ENCODE measurements at places on chromosomes 16 and 17.

DNA sequence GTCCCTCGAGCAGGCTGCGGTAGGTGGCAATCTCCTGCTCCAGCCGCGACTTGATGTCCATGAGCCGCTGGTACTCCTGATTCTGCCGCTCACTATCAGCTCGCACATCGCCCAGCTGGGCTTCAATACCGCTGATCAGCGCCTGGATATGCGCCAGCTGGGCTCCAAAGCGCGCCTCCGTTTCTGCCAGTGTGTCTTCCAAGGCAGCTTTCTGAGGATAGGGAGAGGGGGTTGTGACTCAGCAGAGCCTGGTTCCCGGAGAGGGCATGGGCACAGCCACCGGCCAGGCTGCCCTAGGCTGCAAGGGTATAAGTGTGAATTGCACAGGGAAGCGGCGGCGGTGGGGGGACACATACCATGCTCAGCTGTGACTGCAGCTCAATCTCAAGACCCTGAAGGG, 4.3 kb downstream of the KRT19 start:
- DNase-seq = no peak

DNA sequence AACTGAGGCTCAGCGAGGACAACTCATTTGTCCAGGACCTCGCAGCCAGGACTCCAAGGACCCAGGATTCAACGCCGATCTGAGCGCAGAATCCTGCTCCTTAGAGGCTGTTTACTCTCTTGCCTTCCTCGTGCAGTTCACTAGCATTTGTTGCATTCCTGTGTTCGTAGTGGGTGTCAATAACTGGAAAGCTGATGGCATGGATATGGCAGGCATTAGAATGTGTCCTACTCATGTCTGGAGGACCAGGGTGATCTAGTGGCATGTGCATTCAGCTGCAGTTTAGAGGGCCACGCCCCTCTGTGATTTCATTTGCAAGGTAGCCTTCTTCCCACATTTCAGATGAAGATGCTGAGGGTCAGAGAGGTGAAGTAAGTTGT, 510 bp downstream of the CRISPLD2 start:
- no peak for DNase-seq

- no peak for DNase-seq
These were observed 10.6 kb downstream of the ZNF668 start for GRCh38 chr16:31063495-31063842.

DNA sequence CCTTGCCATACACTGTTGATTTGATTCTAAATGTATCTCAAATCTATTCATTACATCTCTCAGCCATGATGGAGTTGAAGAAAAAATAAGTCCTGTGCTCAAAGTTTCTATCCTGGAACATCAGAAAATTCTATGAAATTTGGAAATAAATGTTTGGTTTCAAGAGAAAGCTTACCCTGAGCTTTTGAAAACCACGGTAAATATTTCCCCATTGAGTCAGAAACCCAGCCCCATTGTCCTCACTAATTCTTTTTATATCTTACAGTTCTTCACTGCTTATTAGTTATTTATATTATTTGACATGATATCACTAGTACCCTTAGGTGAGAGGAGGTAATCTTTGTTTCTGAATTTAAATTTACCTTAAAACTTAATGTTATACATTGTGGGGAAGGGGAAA, 128.5 kb downstream of the MRTFB start:
- no peak for DNase-seq

GRCh38 chr17:44272321-44272951, 4.5 kb upstream of the SLC4A1 start:
- no peak for DNase-seq

- no peak for DNase-seq
These were observed 1.7 kb upstream of the KCNJ16 start for GRCh38 chr17:70073310-70073709.

DNA sequence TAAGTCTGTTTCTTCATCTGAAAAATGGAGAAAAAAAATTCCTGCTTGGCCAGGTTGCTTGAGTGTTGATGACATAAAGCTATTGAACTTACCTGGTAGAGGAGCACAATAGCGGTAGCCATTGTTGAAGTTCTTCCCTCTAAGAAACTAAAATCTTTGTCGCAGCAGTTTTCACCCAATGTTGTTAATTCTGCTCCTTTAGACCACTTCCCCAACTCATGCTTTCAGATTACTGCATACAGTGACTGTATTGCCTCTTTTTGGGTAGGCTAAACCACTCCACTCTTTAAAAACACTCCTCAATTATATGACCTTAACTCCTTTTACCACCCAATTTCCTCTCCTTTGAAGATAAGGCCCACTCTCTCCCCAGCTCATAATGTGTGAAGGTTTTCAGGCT, 35.7 kb upstream of the CCL2 start:
- DNase-seq = no peak

GRCh38 chr17:6098050-6098822, 28.1 kb downstream of the WSCD1 start:
- DNase-seq = no peak

DNA sequence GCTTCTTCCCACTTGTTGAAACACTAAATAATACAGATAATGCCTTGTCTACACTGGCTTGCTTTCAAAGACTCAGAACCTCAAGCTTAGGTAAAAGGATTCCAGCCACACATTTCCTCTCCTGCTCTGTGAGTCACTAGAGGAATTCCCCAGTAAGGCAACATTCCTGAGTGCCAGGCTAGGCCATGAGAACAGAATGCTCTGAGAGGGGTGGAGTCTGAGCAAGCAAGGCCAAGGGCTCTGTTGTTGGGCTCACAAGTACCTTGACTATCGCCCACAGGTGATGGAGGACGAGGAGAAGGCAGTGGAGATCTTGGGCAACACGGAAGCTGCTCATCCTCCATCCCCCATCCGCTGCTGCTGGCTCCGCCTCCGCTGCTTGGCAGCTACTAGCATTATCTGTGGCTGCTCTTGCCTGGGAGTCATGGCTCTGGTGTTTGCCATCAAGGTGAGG, 6.7 kb upstream of the PHKG2 start:
- DNase-seq = peak; percentile 72

GRCh38 chr17:39195568-39196160, 1.8 kb downstream of the CACNB1 start:
- no peak for DNase-seq

GRCh38 chr17:16027708-16028584, 28.3 kb downstream of the TTC19 start:
- DNase-seq = peak; percentile 71

GRCh38 chr17:72903522-72903921, 189.0 kb downstream of the SLC39A11 start:
- DNase-seq = no peak

GRCh38 chr17:44389723-44390202, 314 bp upstream of the ITGA2B start:
- no peak for DNase-seq

- no peak for DNase-seq
These were observed 43.6 kb downstream of the BCL7C start for GRCh38 chr16:30850246-30850645.

- DNase-seq = no peak
These were observed 7.1 kb downstream of the RAP1GAP2 start for GRCh38 chr17:2803386-2803785.

DNA sequence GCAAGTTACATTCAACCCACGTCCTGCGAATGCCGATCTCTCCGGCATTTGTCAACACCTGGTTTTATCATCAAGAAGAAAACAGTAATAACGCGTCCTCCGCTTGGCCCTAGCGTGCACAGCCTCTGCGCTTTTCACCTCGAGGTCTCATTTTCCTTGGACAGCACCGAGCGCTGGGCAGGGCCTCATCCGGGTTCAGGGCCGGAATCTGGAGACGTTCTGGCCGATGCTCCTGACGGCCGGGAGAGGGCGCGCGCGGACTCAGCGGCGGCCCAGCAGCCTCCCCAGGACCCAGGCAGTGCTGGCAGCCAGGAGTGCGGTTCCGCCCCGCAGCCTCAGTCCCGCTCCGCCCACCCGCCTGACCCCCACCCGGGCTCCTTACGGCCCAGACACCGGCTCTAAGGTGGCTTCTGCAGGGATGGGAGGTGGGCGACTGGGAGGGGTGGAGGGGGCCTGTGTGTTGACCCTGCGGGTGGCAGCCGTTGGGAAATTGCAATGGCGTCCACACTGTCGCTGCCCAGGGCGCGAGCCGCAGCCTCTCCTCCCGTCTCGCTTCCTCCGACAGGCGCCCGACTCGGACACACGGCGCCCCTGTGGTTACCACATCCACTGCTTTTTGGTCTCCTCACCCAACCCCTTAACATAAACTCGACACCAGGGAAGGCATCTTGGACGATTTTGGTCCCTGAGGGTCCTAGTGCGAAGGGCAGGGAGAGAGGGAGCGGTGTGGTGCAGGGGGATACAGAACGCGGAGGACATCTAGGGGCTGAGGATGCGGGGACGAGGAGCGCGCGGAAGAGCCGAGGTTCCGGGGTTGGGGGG, 7.4 kb upstream of the FLYWCH1 start:
- DNase-seq = peak; percentile 34

DNA sequence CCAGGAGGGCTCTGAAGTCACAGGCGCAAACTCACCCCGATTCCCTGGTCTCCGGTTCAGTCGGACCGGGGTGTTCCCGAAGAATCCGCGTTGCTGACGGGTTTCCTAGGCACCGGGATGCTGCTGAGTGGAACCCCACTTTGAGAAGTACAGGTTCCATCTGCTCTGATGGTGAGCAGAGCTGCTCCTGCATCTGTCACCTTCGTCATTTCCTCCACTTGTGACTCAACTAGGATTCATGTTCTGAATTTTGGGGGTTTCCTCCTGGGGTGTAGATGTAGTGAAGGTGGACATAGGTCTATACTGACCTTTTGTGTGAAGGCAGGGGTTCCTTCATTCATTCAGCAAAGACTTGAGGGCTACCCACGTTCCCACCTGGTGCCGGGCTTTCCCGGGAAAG, 25.0 kb downstream of the LGALS3BP start:
- no peak for DNase-seq

GRCh38 chr17:63382136-63382535, 64.0 kb downstream of the CYB561 start:
- DNase-seq = no peak

DNA sequence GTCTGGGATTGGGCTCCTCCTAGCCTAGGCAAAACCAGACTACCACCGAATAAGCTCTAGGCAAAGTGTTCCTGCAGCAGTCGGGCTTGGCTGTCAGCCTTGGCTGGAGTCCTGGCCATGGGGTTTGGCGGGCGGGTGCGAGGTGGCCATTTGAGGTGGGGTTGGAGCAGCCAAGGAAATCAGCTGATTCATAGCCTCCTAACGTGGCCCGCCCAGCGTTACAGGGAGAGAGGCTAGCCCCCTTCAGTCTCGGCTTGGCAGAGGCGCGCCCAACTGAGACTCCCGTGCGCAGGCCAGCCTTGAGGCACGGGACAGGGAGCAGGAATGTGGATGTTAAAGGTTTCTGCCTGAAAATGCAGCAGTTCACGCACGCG, 1.9 kb downstream of the PMP22 start:
- peak; percentile 71 for DNase-seq

Measured in GM04503 (cell line).